ENCODE measurements at places on chromosomes 4 and X.

- no peak for DNase-seq
Measured at GRCh38 chr4:181194096-181194495, 1049.1 kb upstream of the TENM3 start.

- DNase-seq, result no peak
Measured at GRCh38 chrX:42269186-42269585, 345.8 kb upstream of the CASK start.

GRCh38 chrX:27519226-27519625 is 56.1 kb upstream of the PPP4R3C start:
- DNase-seq, result no peak

GRCh38 chr4:101707596-101707995 is 82.9 kb upstream of the BANK1 start:
- DNase-seq, result no peak

GRCh38 chrX:96692454-96692853 is 7.8 kb downstream of the DIAPH2 start:
- no peak for DNase-seq

DNA sequence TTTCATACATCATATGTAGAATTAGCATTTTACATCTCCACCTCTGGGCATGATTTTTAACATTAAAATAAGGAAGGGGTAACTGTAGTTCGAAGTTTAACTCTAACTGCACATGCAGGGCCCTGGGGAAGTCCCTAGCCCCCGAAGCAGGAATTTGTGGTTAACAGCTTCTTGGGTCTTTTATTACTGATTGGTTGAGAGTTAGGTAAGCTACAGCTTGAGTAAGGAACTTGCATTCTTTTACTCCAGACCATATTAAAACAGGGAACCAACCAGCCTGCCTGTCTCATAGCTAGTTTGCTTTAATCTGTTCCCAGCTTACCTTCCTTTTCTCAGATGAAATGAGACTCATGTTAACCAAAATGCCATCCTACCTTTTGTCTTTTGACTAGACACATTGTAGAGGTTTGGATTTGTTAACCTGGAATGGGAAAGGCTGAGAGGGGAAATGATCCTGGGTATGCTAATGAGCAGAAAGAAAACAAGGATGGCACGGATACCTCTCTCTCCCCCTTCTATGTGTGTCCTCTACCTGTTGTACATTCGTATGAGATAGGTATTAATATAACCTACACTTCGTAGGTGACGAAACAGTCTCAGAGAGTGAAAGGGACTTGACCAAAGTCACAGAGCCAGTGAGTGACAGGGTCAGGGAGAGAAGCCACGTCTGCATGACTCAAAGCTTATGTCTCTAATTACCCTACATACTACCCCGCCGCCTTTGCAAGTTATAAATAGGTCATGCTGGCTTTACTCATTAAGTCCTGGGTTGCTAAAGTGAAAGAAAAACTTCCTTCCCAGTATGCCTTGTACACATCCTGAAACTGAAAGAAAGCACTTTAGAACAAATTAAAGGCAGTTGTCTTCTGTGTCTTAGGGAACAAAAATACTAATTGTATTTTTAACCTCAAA is 119.5 kb upstream of the AFF2 start:
- peak; percentile 52 for DNase-seq

DNA sequence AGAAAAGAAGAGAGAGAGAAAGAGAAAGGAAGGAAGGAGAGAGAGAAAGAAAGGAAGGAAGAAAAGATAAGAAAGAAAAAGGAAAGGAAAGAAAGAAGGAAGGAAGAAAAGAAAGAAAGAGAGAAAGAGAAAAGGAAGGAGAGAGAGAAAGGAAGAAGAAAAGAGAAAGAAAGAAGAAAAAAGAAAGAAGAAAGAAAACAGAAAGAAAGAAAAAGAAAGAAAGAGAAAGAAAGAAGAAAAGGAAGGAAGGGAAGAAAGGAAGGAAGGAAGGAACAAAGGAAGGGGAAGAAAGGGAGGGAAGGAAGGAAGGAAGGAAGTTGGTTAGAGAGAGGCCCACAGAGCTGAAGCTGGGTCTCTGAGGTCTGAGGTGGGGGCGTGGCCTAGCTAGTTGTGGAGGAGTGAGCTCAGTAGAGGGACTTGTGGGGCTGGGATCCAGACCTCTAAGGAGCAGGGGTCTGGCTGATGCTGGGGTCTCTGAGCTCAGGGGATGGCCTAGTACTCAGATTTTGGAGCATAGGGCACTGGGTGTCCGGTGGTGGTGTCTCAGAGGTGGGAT is 27.1 kb upstream of the PDZD4 start:
- peak; percentile 19 for DNase-seq

DNA sequence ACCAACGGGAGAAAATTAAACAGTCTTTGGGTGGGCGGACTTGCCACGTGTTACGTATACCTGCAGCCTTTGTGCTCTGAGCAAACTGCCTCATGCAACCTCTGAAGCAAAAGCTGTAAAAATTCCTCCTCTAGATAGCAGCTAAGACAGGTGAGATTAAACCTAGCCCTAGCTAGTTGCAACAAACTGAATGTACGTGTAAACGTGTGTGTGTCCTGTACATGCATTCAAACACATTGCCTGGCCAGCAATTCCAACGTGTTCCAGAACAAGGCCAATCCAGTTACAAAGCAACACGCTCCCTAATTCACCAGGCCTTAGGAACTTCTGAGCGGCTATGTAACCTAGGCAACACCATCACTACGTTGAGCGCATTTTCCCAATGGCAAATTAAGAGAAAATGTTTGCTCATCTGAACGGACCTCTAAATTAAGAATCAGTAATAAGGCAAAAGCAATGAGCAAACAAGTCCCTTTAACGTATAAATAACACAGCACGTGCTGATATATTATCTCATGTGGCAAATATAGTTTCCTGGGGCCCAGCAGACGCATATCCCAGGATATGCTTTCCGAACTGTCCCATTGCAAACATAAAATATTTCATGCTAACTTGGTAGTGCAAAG is 792 bp downstream of the PPID start:
- DNase-seq, result peak; percentile 6

DNA sequence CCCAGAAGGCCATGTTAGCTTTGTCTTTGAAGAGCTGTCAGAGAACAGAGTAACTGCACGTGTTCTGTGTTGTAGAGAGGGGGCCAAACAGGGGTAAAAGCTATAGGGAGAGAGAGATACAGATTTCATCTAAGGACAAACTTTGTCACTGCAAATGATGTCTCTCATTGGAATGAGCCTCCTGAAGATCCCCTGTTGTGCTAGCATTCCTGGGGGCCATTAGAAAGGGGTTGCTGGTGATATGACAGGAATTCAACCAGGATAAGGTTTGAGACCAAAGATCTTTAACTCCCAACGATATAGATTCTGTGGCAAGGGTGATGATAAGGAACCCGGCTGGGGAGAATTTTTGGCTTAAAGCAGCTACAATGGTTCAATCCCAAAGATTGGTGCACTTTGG is 16.8 kb downstream of the MID1 start:
- no peak for DNase-seq

- no peak for DNase-seq
Measured at GRCh38 chr4:15914291-15914690, 24.2 kb downstream of the FGFBP1 start.

DNA sequence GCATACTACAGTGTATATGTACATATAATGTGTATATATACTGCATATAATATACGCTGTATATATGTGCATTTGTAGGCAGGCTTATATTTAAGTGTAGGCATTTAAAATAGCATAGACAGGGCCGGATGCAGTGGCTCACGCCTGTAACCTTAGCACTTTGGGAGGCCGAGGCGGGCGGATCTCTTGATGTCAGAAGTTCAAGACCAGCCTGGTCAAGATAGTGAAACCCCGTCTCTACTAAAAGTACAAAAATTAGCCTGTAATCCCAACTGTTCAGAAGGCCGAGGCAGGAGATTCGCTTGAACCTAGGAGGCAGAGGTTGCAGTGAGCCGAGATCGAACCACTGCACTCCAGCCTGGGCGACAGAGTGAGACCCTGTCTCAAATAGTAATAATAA is 78.4 kb downstream of the JAKMIP1 start:
- no peak for DNase-seq

- DNase-seq, result no peak
Measured at GRCh38 chr4:60562334-60562733, 637.8 kb upstream of the ADGRL3 start.

DNA sequence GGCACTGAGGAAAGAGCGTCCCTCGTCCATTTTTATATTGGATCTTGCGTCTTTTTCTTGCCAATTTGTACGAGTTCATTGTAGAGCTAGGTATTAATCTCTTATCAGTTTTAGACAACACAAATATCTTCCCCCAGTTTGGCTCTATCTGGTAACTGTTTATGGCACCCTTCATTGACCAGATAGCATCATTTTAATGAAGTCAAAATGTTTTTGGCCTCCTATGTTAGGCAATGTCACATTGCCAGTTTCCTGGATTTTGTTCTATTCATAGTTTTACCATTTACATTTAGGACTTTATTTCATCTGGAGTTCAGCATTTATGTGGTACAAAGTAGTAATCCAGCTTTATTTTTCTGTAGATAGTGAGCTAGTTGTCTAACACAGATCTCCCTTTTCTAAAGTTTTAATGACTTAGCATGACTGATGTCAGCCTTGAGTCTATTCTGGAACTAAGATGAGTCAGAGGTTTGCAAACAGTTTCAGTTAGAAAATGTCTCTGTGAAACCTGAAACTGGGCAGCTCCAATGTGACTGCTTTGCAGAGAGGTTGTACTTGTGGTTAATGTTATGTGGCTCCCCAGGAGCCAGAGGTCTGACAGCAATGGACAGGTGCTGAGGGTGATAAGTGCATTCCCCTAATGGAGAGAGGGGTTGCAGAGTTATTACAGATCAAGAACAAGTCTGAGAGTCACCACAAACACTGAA is 5.3 kb upstream of the STBD1 start:
- no peak for DNase-seq

GRCh38 chr4:78809295-78809694 is 33.1 kb downstream of the BMP2K start:
- no peak for DNase-seq

GRCh38 chr4:89425023-89425422 is 117.4 kb upstream of the GPRIN3 start:
- no peak for DNase-seq

DNA sequence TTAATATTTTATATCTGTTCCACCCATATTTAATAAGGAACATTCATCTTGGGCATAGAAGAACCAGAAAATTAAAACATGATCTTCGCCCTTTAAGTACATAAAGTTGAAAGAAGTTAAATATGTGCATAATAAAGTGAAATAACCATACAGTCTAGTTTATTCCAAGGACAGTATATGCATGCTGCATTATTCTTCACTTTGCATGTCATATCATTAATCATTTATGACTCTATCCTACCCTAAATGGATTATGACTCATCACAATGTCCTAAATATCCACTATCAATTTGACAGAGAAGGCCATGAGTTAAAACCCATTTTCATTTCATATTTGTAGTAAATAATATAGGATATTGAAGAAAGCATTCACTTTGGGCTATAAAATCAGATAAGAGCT is 576.5 kb upstream of the GNPDA2 start:
- DNase-seq, result no peak

- no peak for DNase-seq
Measured at GRCh38 chr4:135368831-135369230, 1167.2 kb upstream of the PABPC4L start.

DNA sequence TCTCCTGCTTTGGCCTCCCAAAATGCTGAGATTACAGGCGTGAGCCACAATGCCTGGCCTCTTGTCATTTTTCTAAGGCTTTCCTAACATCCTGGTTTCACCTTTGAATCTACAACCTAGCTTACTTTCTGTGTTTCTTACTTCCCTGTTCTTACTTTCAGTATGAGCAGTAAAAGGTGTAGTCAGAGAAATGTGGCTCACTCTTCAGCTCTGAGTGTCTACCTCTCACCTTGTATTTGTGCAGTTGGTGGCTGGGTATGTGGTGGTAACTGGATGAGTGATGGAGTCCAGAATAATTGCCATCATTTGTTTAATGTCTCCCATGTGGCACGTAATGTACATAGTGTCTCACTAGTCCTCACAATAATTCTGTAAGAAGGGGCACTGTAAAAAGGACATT is 19.1 kb upstream of the CXCL11 start:
- no peak for DNase-seq

DNA sequence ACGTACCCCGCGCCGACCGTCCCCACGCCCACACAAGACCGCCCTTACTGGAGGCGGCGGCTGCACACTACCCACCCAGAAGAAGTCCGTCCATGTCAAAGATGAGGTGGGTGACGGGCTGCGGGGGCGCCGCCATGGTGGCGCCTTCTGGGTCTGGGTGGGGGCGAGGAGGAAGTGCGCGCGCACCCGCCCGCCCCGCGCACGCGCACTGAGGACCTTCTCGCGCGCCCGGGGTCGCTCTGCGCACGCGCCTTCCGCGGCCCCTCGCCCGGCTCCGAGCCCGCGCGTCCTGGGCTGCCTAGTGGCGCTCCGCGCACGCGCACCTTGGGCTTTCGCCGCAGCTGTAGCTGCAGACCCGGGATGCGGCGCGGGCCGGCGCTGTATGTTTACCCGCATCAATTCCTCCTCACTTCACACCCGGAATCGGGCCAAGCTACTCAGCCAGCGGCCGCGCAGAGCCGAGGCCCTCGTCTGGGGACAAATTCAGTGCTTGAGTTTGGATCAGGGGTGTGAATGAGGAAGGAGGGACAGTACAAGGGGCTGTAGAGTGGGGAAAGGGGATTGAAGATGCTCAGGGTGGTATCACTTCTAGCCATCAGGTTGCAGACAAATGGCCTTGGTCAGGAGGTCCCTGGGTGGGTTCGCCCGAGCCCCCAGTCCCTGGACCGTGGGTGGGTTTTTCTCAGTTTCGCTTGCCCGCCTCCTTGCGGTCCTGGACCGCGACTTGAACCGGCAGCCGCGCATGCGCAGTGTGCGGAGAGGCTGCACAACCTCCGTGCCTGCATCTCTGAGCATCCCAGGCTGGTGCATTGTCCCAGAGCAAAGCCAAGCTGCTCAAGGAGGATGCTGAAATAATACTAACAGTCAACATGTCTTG is at the start of gene PUDP:
Gene PUDP, minus strand, starts transcription at position 176 of the 877 bp plus-strand sequence. Its CDS starts 40 bp downstream, at position 136.
- peak; percentile 92 for DNase-seq

GRCh38 chrX:40755291-40756249 is 20.2 kb upstream of the MED14 start:
- DNase-seq, result no peak

GRCh38 chr4:3637326-3638016 is 105.2 kb upstream of the LRPAP1 start:
- DNase-seq, result no peak

GRCh38 chr4:150983851-150984250 is 31.2 kb downstream of the LRBA start:
- no peak for DNase-seq

DNA sequence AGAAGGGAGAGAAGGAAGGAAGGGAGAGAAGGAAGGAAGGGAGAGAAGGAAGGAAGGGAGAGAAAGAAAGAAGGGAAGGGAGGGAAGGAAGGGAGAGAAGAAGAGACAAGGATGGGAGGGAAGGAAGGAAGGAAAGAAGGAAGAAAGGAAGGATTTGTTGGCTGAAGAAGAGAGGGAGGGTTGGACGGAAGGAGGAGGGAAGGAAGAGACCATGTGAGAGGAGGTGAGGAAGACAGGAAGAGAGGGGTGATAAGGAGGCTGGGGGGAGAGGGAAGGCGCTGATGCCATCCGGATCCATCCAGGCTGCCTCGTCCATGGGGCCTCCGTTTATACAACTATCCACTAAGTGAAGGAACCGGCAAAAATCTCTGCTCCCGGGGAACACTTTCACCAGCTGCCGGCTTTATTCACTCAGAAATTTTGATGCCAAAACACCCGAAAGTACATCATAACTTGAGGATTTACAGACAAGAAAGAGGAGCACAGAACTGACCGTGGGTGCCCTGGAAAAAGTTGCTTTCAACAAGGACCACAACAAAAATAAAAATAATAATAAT is 14.9 kb downstream of the DHRSX start:
- no peak for DNase-seq

- DNase-seq, result no peak
Measured at GRCh38 chr4:48899432-48899749, 7.2 kb downstream of the OCIAD2 start.

GRCh38 chrX:114650351-114650750 is 66.5 kb downstream of the HTR2C start:
- DNase-seq, result no peak

Measured in CD4-positive, alpha-beta T cell treated with Interleukin-17A for 4 hours (primary cell).